Body of pancreas (tissue), 4 donors: ENCODE measurements at places on chromosomes 7 and 10. TPM values are rescaled to one million over a fixed set of nuclear protein-coding genes. Genes with fewer than 3 reads are reported as not detected.
A peak's percentile ranks its signal among the peaks of the same experiment; 100 is the strongest.

The FOXP2 gene
- 15.5 TPM for total RNA-seq

The TRPV5 gene
- total RNA-seq = not detected

The THSD7A gene
- total RNA-seq = 7.0 TPM

The NME8 gene
- not detected for total RNA-seq

The ZMYND11 gene
- 37.6 TPM for total RNA-seq

The CFAP69 gene
- total RNA-seq = 26.4 TPM

The TACC2 gene
- 29.0 TPM for total RNA-seq

The SFTPA2 gene
- 1.6 TPM for total RNA-seq

- DNase-seq = peak; percentile 81
These were observed 40.3 kb downstream of the FAM53B start for GRCh38 chr10:124703778-124704427.

GRCh38 chr10:21130108-21130507 is 233.0 kb upstream of the NEBL start:
- no peak for DNase-seq

- DNase-seq = peak; percentile 58
These were observed 1.1 kb upstream of the GTF2I start for GRCh38 chr7:74656441-74656836.

DNA sequence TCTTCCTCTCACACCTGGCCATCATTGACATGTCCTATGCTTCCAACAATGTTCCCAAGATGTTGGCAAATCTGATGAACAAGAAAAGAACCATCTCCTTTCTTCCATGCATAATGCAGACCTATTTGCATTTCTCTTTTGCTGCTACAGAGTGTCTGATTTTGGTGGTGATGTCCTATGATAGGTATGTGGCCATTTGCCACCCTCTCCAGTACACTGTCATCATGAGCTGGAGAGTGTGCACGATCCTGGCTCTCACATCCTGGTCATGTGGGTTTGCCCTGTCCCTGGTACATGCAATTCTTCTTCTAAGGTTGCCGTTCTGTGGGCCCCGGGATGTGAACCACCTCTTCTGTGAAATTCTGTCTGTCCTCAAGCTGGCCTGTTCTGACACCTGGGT is 19.2 kb downstream of the OR2A14 start:
- no peak for DNase-seq

DNA sequence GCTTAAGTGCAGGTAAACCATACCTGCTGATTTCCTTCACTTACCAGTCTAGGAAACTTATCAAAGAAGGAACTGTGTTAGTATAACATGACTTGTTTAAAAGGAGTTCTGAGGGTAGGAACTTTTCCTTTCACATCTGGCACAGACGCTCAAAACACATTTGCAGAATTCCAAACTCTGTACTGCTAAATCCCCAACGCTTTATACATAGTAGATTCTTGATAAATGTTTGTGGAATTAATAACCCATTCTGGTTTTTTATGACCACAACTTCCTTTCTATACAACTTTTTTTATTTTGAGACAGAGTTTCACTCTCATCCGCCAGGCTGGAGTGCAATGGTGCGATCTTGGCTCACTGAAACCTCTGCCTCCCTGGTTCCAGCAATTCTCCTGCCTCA is 7.7 kb upstream of the TRUB1 start:
- no peak for DNase-seq

DNA sequence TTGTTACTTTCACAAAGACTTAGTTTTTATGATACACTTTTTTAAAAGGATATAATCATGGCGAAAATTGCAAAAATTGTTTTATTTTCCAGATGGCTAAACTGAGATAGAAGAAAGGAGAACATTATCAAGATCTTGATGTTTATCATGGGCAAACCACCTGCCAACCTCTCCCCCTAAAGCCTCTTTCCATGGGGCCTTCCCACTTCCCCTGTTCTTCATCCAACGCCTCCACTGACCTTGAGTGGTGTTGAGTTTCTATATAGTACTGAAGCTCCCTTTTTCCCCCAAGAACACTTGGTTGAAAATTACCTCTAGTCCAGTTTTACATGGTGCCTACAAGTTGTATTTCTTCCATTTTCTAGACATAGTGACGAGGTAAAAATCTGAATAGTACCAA is 5.0 kb downstream of the CREB3L2 start:
- no peak for DNase-seq

DNA sequence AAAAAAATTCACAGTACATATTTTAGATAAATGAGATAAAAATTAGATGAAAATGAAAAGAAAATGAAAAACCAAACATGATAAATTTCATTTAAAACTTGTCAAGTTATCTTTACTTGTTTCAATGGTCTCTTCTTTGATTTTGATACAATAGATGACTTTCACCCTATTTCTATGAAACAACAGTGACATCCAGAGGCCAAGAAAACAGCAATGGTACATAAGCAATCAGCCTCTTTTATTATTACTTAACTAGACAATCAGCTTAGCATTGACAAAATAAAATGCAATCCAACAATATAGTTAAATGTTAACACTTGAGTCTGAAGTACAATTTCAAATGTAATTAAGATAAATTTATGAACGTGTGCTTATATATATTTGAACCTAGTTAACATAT is 74.8 kb upstream of the GPR37 start:
- DNase-seq = no peak

- no peak for DNase-seq
These were observed 7.9 kb upstream of the EN2 start for GRCh38 chr7:155449869-155450557.

GRCh38 chr10:46527241-46527811 is 29.1 kb downstream of the GPRIN2 start:
- DNase-seq = no peak

DNA sequence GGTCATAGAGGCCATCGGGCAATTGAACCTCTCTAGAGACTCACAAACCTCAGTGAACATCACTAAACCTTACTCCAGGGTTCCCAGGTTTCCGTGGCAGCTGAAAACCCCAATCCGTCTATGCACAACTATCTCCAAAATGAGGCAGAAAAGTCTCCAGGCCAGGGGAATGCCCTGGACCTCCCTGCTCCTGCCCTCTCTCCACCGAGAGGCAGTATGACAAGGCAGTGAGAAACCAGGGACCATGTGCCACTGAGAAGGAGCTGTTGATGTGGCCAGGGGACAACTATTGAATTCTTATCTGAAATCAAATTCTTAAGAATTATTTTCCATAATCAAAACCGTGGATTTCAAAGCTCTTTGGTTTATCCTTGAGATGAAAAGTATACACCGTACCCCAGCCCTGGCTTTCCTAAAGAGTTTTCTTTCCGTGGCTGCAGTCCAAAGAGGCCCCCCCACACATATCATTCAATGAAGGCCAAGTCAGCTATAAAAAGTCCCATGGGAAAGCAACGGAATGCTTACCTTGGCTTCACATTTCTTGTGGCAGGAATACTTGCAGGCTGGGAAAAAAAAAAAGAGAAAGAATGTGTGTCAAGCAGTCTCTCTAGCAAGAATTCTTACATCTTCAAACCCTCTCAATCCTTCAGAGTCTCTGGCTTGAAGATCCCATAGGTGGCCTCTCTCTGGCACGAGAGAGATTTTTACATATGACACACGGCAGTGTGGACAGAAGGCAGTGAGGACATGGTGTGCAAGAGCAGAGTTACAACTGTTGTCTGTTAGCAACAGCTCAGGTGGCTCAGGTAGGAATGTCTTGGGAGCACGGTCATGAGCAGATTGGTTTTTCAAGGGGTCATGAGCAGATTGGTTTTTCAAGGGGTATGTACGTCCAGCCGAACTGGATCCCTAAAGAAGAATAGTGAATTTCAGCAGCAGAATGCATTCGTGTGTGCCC is 75.2 kb downstream of the TNS3 start:
- DNase-seq = peak; percentile 68

GRCh38 chr10:23481363-23481961 is 42.6 kb downstream of the OTUD1 start:
- DNase-seq = no peak

GRCh38 chr7:3670898-3671297 is 369.8 kb downstream of the SDK1 start:
- DNase-seq = no peak

DNA sequence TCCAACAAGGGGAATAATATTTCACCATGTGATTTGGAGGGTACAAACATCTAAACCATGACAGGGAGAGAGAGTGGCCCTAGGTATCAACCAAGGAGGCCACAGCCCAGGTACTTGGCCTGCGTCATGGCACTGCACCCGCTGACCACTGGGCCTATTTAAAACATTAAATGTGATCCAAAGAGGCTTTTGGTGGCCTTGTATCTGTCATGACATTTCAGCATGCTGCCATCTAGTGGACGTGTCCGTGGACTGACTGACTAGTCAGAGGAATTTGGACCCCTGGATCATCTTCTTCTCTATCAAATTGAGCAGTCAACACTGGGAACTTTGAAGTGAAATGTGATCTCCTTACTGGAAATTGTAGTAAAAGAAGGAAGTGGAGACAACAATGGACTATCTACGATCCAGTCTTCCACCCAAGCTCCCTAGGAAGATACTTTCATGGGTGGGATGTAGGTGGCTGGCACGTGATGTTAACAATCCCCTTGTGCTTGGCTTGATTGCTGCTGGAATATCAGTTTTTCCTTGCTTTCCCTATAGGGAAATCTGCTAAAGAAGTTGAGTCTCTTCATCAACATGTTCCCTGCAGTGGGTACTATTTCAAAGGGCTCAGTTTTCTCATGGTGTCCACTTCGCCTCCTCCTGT is 24.6 kb upstream of the ITGA8 start:
- DNase-seq = peak; percentile 23

GRCh38 chr7:2258661-2259365 is 16.8 kb downstream of the NUDT1 start:
- DNase-seq = no peak

DNA sequence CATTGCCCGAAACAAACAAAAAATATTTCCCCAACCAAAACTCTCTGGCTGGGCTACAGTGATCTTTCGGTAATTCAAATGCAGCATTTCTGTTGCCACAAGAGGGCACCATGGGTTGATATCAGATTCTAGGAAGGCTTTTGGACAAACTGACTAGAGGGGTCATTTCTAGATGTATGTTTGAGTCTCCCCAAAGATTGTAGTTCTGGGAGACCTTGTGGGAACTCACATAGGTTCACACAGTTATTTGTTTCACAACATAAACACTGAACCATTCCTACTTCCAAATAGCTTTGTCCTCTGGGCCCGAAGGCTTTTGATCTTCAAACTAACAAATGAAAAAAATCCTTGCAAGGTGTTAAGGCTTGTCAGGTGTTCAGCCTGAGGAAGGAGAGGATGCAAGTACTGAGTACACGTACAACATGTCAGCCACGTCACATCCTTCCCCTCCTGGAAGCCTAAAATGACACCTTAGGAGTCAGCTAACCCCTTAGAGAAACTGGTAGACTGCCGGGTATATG is 37.0 kb upstream of the IL15RA start:
- peak; percentile 61 for DNase-seq

DNA sequence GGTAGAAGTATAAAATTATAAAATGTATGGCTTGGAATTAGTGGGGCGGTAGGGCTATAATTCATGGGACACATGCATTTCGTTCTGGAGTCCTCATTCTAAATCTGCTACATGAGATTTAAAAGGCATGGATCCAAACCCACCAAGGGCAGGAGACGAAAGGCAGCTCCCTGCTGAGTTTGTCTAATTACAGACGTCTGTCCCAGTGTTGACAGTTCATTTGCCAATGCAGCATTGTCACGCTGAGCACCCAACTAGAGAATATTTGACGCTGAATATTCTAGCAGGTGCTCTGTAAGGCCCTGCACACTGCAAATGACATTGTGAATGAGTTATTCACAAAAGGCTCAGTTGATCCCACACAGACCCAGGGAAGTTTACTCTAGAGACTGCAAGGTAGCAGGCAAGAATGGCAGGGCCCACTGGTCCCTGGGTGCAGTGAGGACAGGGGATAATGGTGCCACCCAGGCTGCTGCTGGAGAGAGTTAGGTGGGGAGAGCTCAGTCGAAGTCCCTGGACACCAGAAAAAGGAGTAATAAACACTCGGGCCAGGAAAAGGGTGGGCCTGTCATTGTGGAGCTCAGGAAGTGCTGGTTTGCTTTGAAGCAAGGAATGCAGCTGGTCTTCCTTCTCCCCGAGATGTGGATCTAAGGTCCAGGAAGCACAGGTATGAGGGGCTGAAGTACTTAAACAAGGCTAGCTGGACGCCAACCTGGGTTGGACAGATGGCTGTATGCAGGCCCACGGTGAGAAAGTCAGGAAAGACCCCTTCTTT is 75.0 kb upstream of the JCAD start:
- DNase-seq = no peak
